ENCODE measurements at places on chromosomes 2 and 18.
A peak's percentile ranks its signal among the peaks of the same experiment; 100 is the strongest.

- peak; percentile 35 for DNase-seq
These were observed 118.4 kb downstream of the BMPR2 start for GRCh38 chr2:202494300-202495229.

GRCh38 chr2:11757101-11757500 lies 10.7 kb downstream of the LPIN1 start:
- no peak for DNase-seq

GRCh38 chr18:9447334-9447733 lies 28.0 kb upstream of the RALBP1 start:
- DNase-seq: no peak

- no peak for DNase-seq
These were observed 55.2 kb downstream of the RND3 start for GRCh38 chr2:150432312-150432625.

All from occipital lobe (tissue), 3 donors.